Mesothelial cell of epicardium (in vitro differentiated cells): ENCODE measurements at places on chromosomes 5 and 9.

DNA sequence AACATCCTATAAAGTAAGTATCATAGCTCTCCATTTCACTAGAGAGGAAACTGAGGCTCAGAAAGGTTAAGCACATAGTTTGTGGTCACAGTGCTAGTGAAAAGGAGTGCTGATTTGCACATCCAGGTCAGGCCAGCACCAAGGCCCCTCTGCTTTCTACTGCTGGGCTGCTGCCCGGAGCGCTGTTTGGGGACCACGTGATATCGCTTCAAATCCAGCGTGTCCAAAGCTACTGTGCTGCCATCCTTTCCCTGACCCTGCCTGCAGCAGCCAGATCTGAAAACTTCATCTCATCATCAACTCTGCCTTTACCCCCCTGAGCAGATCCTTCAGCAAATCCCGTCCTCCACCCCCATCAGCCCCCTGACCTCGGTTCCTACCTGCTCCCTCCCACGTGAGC, 40.7 kb upstream of the AKNA start:
- no peak for DNase-seq

- no peak for DNase-seq
These were observed 46.5 kb downstream of the P4HA2 start for GRCh38 chr5:132181011-132181629.

- DNase-seq = no peak
These were observed 64.3 kb downstream of the RXRA start for GRCh38 chr9:134390537-134390936.

DNA sequence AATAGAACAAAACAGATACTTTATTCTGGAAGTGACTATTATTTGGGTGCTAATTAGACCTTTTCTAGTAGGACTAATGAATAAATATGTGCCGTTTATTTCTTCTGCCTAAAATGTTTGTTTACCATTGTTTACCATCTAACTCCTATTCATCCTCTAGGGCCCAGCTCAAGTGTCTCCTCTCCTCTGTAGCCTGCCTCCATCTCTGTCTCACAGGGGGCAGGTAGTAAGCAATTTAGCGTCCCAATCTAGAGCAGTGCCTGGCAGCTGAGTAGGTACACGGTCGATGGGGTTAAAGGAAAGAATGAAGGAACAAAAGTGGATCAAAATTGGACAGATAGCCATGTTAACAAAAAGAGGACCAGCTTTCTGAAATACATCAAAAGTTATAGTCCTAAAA, 230.9 kb downstream of the SLF1 start:
- no peak for DNase-seq

DNA sequence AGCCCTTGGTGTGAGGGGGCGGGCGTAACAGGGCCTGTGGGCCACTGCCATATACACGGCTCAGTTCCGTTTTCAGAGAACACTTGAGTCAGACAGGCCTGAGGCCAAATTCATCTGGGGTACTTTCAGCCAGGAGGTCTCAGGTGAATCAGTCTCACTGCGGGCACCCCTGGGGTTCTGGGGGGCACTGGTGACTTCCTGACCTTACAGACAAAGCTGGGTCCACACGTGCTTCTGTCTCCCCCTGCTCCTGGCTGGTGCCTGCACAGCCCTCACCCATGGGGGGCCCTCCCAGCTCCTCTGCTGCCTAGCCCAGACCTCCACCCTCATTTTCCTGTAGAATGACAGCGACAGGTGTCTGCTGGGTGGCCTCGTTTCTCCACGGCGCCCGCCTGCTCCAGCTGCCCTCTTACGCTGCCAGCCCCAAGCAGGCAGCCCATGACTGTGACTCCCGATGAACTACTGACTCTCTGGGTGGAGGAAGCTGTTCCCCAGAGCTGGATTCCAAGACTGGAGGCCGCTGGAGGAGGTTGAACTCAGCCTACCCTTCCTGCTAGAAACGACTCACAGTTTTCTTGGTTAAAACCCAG, 374.1 kb upstream of the IRX4 start:
- DNase-seq = no peak

GRCh38 chr9:136087741-136088480, 7.2 kb downstream of the NACC2 start:
- DNase-seq = no peak

GRCh38 chr5:153425914-153426313, 64.6 kb upstream of the GRIA1 start:
- no peak for DNase-seq

- DNase-seq = no peak
These were observed 97.8 kb downstream of the PCDH1 start for GRCh38 chr5:141780240-141780951.

DNA sequence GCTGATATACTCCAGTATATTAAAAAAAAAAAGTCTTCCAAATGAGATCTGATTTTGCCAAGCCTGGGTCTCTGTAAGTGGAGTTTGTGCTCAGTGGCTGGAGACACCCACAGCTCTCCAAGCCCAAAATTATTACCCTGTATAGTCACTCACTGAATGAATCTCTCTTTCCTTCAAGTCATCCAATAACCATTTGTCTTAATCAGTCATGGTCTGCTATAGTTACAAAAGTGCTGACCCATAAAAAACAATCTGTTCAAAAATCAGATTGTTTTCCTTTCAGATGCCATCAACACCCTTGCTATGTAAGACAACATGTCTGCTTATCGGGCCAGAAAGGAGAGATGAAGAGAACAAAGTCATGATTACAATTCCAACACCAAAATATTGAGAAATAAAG, 159.4 kb upstream of the FST start:
- DNase-seq = no peak

DNA sequence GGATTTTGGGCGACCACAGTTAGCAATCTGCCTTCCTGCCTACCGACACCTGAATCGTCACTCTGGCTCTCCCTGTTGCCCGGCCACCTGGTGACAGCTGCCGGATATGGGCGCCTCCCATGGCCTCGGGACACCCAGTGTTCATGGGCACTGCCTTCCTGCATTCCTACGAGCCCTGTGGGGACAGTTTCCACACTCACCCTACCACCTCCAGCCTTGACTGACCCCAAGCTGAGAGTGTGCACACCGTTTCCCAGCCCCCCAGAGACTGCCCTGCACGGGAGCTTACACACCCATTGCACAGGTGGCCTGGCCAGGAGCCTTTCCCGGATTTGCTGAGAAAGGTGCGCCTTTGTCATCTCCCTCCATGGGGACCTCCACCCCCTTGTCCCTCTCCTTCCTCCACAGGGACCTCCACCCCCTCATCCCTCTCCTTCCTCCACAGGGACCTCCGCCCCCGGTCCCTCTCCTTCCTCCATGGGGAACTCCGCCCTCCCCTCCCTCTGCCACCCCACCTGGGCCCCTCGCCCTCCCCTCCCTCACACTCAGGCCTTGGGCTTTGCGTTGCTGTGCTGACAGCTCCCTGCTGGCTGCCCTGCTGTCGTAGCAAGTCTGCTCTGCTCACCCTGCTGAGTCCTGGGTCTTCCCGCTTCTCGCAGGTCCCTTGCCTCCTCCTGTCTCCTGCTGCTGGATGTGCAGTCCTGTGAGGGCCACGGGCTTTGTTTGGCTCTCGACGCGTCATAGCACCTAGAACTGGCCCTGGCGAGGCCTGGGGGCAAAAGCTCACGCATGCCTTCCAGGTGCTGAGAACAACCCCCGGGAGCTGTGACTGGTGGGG, 48.4 kb downstream of the MRPL36 start:
- DNase-seq = peak; percentile 37

GRCh38 chr5:101338226-101338625, 435.1 kb upstream of the ST8SIA4 start:
- no peak for DNase-seq

DNA sequence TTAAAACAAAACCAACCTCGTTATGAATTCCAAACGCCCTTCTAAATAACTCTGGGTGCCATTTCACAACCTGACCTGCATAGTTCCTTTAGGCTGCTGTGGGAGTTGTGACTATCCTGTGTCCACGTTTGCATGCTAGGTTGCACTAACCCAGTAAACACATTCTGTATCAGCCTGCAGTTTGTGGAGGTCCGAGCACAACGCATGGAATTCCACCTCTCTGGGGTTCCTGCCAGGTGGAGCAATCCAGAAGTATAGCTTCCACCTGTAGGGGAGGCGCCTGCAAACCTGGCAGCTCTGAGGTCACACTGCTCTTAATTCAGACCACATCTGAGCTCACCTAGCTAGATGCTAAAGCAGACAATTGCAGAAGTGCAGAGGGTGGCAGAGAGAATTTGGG, 57.2 kb downstream of the MARCHF3 start:
- no peak for DNase-seq

DNA sequence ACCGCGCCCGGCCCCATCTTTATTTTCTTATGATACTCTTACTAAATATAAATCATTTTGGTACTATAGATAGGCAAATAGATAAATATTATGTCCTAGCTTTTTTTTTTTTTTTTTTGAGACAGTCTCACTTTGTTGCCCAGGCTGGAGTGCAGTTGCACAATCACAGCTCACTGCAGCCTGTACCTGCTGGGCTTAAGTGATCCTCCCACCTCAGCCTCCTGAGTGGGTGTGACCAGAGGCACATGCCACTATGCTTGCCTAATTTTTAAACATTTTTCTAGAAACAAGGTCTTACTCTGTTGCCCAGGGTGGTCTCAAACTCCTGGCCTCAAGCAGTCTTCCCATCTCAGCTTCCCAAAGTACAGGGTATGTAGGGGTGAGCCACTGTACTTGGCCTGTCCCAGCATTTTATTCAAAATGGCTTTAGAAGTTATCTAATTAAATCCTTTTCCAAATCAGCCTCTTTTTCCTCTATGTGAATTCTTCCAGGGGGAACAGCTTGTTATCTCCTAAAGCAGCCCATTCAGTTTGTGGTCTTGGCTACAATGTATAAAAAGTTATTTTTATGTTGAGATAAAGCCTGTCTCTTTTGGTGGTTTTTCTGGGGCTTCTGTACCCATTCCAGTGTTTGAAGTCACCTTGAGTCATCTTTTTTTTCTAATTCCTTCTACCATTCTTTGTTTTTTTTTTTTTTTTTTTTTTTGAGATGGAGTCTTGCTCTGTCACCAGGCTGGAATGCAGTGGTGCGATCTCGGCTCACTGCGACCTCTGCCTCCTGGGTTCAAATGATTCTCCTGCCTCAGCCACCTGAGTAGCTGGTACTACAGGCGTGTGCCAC, 12.1 kb downstream of the MELK start:
- no peak for DNase-seq

DNA sequence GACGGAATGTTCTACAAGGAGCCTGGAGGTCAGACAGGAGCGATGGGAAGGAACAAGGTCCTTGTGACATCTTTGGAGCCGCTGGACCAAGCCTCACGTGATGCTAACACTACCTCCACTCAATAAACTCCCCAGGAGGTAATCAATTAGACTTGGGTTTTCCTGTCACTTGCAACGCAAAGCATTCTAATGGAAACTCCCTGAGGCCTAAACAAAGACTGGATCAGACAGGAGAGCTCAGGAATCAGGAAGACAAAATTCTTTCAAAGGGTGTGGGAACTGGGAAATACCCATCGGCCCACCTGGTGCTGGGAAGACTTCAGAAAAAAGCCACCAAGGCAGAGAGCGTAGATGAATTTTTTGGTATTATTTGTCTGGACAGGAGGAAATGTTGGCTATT, 22.3 kb upstream of the UNC5A start:
- DNase-seq = no peak

- no peak for DNase-seq
These were observed 53.7 kb upstream of the BOD1 start for GRCh38 chr5:173670130-173670651.
